ENCODE measurements at places on chromosomes 4 and X.

DNA sequence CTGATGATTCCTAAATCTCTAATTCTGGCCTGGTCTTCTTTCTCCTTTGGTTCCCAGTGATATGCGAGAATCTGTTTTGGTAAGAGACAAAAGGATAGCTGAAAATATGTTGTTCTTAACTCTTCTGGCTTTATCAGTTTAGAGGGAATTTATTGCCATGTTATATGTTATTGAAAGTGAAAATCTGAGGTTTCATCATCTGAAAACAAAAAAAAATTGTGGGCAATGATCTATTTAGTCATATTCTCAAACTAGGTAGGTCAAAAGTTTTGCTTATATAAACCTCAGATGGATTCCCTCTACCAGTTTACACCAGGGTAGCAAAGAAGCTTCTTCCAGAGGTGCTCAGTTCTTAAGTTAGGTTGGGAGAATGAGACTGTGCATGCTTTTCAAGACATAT lies 103.6 kb downstream of the ITM2A start:
- no peak for DNase-seq

GRCh38 chr4:142846108-142846728 lies at the start of gene INPP4B:
TSS of gene INPP4B (minus strand) at chr4:142846301.
- DNase-seq: no peak

DNA sequence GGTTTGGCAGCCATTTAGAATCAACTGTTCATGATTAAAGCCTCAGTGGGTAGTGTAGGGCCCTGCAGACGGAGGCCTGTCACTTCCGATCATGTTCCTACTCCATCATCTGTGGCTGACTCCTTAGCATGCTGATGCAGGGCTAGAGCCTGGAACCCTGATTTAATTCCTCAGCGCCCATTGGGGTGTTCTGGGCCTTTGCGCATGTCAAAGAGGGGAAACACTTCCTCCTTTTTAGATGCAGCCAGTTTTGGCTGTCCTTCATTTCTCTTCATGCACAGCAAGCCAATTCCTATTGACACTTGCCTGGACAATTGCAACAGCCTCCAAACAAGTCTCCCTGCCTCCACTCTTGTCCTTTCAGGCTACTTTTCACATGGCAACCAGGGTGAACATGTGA lies 51.9 kb upstream of the MAGEA4 start:
- no peak for DNase-seq

- no peak for DNase-seq
These were observed 4.8 kb downstream of the AVPR2 start for GRCh38 chrX:153909024-153909979.

DNA sequence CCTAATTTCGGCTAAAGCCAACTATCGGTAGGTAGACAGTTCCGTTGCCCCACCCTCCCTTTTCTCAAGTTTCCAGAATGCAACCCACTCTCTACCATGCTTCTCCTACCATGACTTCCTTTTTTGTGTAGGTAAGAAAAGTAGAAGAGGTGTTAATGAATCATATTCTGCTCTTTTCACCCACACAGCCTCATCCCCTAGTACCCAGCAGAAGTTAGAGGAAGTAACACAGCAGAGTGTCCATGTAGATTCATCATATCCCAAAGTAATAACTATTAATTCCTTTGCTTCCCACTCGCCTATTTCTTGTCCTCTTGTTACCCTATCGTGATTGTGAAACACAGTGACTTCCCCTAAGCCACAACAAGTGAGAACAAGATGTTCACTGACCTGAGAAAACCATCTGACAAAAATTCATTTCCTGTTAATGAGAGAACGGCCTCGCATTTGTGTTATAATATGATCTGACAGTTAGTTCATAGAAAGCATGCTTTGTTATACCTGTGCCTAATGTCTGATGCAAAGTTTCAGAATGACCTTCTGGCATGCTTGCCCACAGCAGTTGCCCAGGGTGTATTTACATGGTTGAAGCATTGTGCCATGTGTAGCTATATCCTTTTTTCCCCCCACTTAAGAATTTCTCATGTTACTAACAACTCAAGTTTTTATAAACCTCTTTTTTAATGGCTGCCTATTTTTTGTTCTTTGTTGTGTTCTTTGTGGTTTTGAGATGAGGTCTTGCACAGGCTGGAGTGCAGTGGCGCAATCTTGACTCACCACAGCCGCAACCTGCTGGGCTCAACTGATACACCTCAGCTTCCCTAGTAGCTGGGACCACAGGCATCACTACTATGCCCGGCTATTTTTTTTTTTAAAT lies 185.6 kb downstream of the RAP1GDS1 start:
- no peak for DNase-seq

Measured in NCI-H1092 (cell line).